GF-D8 (cell line): ENCODE measurements at places on chromosomes 7 and 10.

DNA sequence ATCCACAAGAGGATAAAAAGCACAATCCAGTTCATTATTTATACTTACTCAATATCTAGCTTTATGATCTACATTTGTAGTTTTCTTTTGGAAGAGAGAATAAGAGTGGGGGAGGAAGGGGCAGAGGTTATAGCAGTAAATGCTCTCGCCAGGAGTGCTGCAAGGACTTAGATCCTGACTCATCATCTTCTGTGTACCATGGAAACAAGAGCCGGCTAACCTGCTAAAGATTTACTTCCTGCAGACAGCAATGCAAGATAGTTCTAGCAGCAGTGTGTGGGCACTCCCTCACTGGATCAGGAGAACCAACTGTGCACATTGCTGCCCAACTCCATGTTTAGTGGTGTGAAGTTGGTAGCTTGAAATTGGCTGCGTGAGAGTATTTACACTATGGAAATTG lies 47.7 kb upstream of the TRIL start:
- DNase-seq, result no peak

DNA sequence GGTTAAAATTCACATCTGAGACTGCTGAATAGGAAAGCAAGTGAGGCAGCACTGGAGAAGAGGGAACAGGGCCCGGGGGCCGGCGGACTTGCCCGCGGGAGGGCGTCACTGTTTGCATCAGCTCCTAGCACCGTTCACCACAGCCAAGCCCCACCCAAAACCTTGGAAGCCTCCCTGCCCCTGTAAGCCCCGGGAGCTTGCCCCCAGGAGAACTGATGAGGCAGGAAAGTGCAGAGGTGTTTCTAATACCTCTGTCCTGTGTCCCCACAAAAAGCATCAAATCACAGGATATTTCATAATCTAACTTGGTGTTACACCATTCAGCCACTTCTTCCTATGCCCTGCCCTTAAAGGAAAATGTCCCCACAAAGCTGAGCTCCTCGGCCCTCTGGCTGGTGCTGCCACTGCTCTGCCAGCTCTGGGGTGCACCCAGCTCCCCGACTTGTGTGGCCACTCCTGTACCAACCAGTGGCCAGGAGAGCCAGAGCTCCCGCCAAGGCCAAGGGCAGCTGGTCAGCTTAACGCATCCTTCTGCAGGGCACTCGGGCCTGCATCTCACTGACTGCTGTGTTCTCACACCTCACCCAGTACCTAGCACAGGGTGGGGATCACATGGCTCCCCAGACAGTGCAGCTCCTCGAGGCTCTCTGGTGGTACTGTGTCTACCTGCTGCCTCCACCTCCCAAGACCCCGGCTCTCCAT lies 47.3 kb upstream of the CNPY1 start:
- peak; percentile 95 for DNase-seq

DNA sequence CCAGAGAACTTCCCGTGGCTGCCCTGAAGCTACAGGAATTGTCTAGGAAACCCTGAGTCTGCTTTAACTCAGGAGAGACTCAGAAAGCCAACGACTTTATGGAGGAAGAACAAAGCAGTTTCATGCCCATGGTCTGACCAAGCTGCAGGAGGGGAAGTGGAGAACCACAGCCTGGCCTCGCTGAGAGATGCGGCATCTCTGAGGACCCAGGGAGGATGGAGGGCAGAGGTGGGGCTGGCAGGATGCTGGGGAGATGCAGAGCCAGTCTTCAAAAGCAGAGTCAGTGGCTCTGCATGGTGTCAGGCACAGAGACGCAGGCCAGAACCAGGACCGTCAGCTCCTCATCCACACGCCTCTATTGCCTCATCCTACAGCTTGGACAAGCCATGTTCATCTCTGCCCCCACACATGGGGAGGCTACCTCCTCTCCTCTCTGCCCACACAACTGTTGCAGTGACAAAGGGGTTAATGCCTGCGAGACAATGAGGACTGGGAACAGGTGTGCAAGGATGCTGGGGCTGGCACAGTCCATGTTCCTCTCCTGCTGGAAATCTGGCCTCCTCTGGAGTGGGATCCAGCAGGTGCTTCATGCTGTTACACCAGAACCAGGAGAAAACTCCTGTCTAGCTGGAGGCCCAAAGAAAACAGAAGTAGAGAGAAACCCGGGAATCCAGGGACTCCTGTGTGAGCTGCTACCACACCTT lies 267.0 kb downstream of the PLXNA4 start:
- DNase-seq, result no peak

DNA sequence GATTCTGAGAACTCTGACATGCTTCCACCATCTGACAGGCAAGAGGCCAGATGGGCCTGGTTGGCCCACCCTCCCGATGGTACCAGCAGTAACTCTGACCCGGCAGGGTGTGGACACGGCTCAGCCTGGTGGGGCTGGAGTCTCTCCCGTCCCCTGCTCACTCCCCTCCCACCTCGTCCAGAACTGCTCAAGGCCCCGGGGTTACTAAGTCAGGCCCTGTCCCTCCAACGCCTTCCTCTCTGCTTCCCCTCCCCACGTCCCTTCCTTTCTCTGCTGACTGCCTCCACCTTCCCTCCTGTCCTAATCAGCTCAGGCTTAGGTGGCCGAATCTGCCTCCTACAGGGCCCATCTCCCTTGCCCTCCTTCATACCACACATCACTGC lies 12.5 kb downstream of the CALML5 start:
- no peak for DNase-seq

DNA sequence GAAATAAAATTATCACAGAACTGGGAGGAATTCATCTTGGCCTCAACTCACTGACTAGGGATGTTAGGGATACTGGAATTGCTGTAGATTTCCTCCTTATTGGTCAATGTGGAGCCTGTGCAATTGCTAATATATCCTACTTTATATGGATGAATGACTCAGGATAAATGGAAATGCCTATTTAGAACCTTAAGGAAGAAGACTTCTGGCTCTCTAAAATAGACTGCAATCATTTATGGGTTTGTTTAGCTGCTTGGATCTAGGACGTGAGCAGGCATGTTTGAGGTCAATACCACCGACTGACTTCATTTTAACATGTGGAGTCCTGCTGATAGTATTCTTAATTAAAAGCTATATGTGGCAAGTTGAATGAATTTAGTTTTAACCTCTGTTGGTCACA lies 1040.1 kb upstream of the LRRN3 start:
- DNase-seq, result no peak
